Activated gamma-delta T cell treated with Interleukin-2 at 50 U/mL for 16 hours (primary cell): ENCODE measurements at places on chromosomes 6 and 20.

DNA sequence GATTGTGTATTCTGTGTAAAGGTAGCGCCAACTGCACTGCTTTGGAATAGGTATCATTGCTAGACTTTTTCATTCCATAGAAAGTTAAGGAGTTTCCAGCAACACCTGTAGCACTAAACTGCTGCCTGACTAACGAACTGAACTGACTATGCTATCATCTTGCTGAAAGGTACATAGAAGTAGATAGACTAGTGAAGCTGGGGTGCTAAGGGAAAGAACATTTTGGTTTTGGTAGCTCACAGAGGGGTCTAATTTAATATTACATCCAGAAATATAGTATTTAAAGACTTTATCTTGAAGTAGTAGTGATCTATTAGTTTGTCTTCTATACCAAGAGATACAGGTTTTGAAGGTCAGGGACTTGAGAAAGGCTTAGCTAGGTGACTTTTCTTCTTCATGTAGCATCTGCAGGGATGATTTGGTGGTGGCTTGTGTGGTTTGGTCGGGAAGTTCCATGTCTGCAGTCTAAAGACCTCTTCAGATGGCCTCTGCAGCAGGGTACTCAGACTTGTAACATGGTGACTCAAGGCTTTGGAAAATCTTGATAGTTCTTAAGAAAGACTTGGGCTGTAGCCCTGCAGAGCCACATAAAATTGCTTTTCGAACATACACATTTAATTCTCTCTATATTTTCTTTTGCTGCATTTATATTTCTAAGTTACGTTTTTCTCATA, 10.2 kb downstream of the SENP6 start:
- no peak for DNase-seq

DNA sequence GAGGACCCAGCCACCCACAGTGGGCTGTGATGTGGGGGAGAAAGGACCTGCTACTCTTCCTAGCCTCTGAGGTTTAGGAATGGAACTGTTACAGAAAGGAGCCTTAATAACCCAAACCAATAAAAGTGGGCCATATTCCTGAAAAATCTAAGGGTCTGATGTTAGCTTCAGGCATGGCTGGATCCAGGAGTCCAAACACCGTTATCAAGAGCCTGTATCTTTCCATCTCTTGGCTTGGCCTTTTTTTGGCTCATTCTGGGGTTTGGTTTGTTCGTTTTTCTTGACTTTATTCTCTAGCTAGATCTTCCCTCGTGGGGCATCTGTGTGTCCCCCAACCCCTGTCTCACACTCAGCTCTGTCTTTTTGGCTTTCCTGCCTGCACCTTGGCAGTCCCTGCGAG, 38.7 kb downstream of the CDH4 start:
- no peak for DNase-seq

- DNase-seq = no peak
Measured at GRCh38 chr6:132751306-132751705, 6.4 kb downstream of the VNN2 start.

DNA sequence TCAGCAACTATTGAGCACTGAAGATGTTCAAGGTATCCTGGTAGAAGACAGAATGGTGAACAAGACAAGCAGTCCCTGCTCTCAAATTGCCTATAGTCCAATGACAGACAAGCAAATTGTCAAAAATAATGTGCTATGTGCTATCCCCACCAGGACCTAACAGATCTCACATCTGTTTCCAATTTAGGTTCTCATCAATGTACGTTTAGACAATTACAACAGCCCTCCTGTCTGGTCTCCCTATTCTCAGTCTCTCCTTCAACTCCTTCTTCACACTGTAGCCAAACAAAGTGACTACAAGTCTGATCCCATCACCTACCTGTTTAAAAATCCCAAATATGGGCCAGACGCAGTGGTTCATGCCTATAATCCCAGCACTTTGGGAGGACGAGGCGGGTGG, 7.5 kb downstream of the TAPBP start:
- DNase-seq = no peak

DNA sequence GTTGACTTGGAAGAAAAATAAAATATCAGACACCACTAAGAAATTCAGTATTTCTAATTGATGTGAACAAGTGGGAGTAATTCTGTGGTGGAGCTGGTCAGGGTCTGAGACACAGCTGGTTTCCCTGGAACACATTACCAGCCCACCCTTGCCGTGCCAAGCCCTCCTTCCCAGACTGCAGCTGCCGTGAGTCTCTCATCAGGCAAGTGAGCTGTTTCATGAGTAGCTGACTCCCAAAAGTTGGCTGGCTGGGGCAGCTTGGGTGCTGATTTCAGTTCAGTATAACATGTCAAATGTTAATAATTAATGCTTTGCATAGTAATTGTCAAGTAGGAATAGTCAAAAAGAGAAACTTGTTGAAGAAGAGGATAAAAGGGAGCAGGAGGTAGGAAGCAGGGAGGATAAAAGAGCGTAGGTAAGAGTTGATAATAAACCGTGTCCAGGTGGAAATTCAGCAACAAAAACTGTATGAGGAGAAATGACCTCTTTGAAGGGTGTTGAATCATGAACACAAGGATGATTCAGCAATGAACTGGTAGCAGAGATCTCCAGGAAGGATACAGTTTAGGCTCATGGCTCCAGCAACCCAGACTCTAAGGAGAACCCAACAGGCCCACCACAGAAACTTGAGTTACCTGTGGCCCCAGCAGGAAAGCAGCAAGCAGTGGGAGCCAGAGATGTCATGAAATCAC, 110.9 kb upstream of the SSTR4 start:
- no peak for DNase-seq

DNA sequence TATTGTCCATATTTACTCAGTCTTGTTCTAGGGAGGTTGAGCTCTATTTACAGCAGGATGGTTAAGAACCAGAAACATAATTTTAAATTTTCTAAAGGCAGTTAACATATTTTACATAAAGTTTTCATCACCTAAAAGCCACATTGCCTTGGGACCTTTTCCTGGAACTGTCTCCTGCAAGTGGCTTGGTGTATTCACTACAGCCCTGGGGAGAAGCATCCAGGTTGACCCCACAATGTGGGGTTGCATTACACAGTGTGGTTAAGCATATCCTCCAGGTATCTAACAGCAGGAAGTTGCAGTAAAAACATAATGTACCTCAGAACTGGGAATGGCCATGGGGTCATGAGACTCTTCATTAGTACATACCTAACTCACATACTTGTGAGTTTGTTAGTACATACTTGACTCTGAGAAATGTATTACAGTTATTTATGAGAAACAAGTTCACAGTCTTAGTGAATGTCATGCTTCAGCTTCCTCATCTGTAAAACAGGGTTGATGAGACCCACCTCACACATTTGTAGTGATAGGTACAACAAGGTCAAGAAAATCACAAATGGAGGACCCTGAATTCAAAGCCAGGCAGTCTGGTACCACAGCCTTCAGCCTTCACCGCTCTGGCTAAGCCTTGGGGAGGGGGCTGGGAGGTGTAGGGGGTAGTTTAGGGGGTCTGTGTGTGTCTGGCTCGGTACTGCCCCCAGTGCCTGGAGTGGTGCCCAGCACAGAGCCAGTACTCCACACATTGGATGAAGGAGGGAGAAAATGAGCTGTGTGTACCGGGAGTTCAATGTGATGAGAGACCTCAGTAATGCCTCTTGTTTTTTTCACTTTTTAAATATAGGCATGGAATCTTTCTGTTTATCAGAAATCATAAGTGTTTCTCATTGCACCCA, 52.9 kb downstream of the KAT14 start:
- no peak for DNase-seq
